ENCODE measurements at places on chromosomes 16 and 17. TPM values are rescaled to one million over a fixed set of nuclear protein-coding genes. Genes with fewer than 3 reads are reported as not detected.

Gene CALB2
- not detected for total RNA-seq

Gene ACD
- total RNA-seq: 15.6 TPM

GRCh38 chr16:47448830-47449575, 11.9 kb downstream of the ITFG1 start:
- DNase-seq: no peak

DNA sequence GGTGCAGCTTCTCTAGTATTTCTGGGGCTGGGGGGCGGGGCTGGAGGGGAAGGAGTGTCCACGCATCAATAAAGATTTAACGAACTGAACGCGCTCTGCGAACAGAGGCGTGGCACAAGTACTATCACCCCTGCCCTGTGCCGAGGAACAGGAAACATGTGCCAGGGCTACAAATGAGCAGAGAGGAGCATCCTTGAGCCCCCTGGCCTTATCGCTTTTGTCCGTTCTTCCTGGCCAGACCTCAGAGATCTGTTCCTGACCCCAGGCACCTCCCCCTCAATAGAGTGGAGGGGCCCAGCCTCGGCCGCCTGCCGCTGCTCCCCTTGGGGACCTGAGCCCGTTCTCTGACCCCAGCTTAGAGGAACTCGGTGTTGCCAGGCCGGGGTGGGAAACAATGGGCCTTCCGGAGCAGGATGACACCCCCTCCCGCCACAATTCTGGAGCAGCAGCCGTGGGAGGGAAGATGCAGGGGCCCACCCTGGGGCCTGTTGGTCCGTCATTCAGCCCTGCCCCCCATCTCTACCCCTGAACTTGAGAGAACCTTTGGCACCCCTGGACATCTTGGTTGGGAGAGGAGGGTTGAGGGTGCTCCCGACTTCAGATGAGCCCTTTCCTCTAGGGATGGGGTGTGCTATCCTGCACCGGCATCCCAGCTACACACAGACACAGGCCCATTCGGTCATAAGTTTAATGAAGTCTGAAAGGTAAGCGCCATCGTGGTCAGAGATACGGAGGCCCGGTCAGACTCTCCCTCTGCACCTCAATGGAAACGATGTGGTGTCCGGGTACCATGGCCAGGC, 1.1 kb downstream of the NAA38 start:
- DNase-seq: no peak

DNA sequence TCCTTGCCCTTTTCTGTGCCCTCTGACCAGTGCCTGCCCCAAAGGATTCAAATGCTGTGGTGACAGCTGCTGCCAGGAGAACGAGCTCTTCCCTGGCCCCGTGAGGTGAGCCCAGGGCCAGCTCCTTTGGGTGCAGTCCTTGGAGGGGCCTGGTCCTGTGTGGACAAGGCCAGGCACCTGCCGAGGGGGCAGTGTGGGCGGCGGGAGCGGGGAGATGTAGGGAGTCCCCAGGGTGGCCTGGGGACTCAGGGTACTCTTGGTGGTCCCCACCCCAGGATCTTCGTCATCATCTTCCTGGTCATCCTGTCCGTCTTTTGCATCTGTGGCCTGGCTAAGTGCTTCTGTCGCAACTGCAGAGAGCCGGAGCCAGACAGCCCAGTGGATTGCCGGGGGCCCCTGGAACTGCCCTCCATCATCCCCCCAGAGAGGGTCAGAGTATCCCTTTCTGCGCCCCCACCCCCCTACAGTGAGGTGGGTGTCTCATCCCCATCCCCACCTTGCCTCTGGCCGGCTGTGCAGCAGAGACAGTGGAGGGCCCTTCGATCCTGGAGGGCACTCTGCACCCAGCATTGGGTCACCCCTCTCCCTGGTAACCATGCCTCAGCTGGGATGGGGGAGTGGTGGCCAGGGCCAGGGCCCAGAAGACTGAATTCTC, 4.4 kb downstream of the TMEM92 start:
- DNase-seq: no peak
